ENCODE measurements at places on chromosomes 7 and 10.
A peak's percentile ranks its signal among the peaks of the same experiment; 100 is the strongest.

GRCh38 chr7:8131694-8132605, 130.0 kb downstream of the ICA1 start:
- DNase-seq: no peak

- no peak for DNase-seq
Observed at GRCh38 chr10:18436902-18437301, 214.5 kb downstream of the NSUN6 start.

DNA sequence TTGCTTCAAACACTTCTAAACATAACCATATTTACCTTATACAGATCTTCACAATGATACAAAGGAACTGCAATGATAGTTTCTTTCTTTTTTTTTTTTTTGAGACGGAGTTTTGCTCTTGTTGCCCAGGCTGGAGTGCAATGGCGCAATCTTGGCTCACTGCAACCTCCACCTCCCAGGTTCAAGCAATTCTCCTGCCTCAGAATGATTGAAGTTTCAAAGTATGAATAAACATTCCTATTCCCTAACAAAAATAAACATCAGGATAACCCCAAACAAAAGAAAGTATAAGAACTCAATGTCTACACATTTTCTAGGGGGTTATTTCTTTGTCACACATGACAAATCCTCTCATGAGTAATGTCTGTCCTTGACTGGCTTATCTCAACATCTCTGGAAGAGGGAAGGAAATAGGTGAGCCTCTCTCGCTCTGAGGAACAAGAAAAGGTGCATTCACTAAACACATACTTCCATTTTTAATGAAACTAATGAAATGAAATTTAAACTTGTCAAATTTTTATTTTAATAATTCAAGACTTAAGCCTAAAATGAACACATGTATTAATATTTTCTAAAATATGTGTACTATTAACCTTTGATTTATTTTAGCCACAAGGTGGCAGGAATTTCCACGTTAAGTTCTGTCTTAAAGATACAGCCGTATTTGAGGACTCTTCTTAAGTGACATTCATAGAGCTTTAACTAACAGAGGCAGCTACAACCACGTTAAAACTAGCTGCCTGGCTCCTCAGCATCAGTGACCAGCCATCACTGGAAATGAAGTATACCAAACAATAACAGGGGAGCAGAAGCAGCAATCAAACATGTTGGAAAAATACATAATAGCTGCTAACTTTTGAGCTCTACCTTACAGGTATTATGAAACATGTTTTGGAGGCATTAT, 58.3 kb downstream of the MALSU1 start:
- DNase-seq: no peak

DNA sequence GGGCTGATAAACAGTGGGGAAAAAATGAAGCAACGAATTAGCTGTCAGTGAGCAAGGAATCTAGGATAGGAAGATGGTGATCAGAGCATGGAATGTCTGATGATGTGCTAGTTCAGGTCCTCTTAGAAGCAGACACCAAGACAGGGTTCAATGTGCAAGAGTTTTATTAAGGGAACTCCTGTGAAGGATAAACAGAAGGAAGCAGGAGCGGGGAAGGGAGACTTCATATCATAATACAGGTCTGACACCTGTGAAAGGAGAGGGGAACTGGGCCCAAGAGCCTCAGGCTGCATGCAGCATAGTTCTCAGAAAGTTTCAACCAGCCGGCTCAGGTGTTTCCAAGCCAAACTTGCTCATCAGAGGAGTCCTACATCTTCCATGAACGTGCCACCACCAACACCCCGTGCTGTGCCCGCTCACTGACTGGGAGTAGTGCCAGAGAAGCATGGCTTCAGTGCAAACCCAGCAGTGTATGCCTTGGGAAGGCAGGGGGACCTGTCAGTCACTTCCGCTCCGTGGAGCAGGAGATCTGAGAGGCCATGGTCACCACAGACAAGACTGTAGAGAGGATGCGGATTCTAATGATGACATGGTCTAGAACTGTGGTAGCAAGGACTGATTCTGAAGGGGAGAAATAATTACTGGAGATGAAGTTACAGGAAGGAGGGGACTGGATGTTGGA, 45.8 kb downstream of the ZNF800 start:
- no peak for DNase-seq

DNA sequence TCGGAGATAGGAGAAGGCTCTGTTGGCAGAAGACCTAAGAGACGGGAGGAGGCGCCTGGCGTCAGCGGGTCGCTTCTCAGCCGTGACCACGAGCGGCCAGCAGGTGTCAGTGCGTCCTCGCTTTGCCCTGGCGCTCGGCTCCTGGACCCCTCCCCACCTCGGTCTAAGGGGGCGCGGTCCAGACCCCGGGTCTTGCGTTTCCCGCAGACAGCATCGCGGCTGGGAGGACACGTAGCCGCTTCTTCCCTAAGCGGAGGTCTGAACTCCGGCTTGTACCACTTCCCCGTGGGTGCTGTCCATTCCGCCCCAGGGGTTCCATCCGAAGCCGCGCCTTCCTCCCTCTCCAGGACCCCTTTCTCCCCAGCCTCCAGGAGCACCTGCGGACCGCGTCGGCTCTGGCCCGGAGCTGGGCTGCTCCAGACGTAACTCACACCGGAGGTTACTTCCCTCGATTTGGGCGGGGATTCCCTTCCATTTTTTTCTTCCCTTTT, 593 bp upstream of the ADRA2A start:
- DNase-seq: no peak

GRCh38 chr7:103073989-103074518, 542 bp downstream of the FBXL13 start:
- no peak for DNase-seq

- no peak for DNase-seq
Observed at GRCh38 chr7:27641581-27642230, 21.0 kb downstream of the HIBADH start.

DNA sequence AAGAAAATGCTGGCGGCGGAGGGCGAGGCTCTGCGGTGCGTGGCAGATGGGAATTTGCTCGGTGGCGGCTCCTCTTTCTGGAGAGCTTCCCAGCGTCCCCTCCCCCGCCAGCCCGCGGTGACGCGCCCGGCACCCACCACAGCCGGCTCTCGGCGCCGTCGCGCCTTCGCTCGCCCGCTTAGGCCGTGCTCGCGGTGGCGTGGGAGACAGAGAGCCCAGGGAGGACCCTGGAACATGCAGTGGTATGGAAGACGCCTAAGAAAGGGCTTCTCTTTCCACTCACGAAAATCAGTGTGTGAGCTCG, 576 bp upstream of the CSGALNACT2 start:
- DNase-seq: no peak

DNA sequence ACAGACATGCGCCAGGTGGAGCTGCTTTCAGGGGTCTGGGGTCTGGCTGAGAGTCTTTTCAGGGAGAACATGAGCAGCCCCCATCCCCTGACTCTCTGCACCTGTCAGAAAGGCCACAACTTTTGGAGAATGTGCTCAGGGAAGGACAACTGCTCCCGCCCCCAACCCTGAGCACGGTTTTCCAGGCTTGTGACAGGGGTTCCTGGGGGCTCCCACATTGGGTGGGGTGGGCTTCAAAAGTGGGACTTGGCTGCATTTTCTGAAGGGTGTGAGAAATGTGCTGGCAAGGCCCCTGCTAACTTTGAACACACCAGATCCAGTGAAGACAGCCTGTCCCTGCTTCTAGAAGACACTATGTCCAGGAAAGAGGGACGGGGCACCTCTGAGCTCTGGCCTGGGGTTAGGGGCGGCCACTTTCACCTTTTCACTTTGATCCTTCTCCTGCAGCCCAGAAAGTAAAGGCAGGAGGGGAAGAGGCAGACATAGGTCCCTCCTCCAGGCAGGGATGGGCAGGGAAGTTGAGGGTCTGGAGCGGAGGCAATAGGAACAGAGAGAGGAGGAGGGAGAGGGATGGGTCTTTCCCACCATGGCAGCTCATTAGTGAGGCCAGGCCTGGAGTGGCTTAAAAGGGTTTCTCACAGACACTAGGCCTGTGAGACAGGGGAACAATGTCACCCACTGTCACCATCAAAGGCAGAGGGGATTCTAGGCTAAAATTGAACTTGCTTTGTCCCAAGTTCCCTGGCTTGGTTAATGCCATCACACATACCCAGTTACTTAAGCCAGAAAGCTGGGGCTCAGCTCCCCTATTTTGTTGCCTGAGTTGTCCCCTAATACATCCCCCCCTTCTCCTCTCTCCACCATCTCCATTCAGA, 1.5 kb downstream of the KCP start:
- no peak for DNase-seq

DNA sequence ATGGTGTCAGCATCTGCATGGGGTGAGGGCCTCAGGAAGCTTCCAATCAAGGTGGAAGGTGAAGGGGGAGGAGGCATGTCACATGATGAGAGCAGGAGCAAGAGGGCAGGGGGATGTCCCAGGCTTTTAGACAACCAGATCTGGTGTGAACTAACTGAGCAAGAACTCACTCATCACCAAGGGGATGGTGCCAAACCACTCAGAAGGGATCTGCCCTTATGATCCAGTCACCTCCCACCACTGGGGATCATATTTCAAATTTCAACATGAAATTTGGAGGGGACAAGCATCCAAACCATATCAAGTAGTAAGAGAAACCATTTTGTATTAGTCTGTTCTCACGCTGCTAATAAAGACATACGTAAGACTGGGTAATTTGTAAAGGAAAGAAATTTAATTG, 33.6 kb downstream of the THNSL1 start:
- DNase-seq: no peak

GRCh38 chr7:28939844-28940544, 18.1 kb downstream of the TRIL start:
- DNase-seq: no peak

GRCh38 chr7:85215098-85215497, 28.2 kb upstream of the SEMA3D start:
- no peak for DNase-seq

DNA sequence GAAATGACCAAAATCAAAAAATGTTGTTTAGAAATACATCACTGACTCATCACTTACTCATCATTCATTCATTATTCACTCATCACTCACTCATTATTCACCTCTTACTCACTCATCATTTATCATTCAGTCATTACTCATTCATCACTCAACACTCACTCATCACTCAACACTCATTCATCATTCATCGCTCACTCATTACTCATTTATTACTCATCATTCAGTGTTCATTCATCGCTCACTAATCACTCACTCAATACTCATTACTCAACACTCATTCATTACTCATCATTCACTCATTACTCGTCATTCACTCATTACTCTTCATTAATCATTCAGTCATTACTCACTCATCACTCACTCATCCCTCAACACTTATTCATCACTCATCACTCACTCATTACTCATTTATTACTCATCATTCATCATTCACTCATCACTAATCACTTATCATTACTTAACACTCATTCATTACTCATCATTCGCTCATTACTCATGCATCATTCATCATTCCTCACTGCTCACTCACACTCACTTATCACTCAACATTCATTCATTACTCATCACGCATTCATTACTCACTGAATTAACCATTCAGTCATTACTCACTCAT, 238.5 kb downstream of the ADARB2 start:
- no peak for DNase-seq

DNA sequence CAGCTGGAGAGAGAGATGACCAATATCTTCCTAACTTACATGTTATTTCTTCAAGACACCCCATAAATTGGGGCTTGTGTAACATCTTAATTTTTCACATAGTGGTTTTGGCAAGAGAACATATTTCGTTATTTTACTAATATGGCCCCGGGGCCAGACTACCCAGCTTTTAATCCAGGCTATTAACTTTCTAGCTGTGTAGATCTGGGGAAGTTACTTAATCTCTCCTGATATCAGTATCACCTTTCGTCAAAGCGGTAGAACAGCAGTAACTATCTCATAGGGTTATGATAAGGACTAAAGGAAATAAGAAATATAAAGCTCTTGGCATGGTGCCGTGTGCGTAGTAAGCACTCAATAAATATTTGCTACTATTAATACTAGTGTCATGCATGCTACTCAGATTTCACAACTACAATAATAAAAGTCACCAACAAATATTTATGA, 71.6 kb upstream of the LYZL1 start:
- DNase-seq: no peak

DNA sequence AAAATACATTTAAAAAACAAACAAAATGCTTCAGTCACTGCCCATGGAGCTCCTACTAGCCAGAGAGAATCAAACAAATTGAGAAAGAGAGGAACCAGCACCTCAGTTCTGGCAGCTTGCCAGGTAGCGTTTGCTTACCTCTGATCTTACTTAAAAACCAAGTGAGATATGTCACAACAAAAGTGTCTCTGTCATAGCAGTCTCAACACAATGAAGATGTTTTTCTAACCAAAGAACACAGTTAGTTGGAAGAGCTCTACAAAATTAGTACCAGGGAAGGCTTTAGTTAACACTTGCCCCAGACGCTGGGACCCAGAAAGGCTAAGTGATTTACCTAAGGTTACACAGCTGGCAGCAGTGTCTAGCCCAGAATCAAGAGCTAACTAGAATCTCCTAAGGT, 3.4 kb downstream of the DOCK4 start:
- no peak for DNase-seq

DNA sequence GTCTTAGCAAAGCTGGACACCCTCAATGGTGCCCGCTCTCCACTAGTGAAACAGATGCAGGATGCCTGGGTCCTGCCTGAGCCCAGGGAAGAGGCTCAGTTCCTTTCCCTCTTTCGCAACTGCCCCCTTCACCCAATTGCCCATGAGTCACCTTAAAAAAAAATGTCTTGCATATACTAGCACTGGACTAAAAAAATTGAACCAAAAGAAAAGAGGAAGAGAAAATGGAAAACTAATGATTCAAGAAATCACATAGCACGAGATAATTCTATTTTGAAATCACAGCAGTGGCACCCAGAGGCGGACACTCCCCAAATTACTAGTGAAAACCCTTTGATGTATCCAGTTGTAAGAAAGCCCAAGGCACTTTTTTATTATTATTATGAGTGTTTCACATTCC, 972.5 kb downstream of the LRMDA start:
- DNase-seq: no peak

- peak; percentile 16 for DNase-seq
Observed at GRCh38 chr7:69342154-69342884, 256.0 kb upstream of the AUTS2 start.

GRCh38 chr7:13979671-13980435, 9.6 kb downstream of the ETV1 start:
- DNase-seq: no peak

DNA sequence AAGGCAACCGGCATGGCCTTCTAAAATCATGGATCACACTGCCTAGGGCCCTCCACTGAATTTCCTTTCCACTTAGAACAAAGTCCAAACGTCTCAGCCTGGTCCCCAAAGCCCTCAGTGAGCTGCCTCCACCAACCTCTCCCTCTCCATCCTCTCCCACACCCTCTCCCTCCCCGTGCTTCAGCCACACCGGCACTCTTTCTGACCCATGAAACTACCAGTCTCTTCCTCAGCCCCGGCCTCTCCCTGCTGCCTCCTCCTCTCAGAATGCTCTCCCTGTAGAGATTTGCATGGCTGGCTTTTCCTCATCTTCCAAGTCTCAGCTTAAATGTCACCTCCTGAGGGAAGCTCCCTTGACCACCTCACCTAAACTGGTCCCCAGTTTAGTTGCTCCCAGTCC, 219.0 kb upstream of the ZMIZ1 start:
- DNase-seq: no peak

- DNase-seq: no peak
Observed at GRCh38 chr7:139231513-139232376, 708 bp downstream of the UBN2 start.

GRCh38 chr7:84256571-84256971, 62.0 kb upstream of the SEMA3A start:
- DNase-seq: no peak
